ENCODE measurements at places on chromosomes 2 and 18. TPM values are rescaled to one million over a fixed set of nuclear protein-coding genes. Genes with fewer than 3 reads are reported as not detected.

ELOA2 gene
- not detected for total RNA-seq

PLCD4 gene
- 0.29 TPM for total RNA-seq

TNS1 gene
- 18.5 TPM for total RNA-seq

LAPTM4A gene
- 325 TPM for total RNA-seq

DSC1 gene
- not detected for total RNA-seq

CTAGE1 gene
- not detected for total RNA-seq

AGXT gene
- total RNA-seq, result not detected

ERFE gene
- 6.7 TPM for total RNA-seq

RNF144A gene
- total RNA-seq, result 10.0 TPM

PAX8 gene
- total RNA-seq, result 0.65 TPM

TOGARAM2 gene
- 0.16 TPM for total RNA-seq
